ENCODE measurements at places on chromosomes 11 and 22.

DNA sequence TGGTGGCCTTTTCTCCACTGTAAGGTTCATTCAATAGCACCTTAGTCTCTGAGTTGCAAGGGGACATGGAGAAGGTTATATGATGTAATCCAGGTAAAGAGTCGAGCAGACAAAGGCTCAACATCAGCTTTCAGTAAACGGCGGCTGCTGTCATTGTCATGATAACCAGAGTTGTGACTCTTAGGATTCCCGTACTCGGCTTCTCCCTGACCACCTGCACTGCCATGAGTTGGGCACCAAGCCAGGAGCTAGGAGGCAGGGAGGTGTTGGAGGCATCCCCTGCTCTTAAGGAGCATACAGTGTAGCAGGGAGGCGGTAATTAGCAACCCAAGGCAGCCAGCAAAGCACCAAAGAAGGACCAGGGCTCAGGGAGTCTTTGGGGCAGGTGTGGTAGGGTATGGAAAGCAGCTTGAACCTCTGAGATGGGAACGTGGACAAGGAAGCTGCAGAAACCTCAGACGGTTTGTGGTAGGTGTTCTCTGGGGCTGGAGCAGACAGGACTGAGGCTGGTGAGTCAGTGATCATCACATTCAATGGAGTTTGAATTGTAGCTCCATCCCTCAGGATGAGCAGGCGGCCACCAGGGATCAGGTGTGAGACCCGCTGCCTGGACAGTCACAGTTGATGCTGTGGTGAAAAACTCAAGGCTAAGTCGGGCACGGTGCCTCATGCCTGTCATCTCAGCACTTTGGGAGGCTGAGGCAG is 31.7 kb downstream of the LIF start:
- no peak for DNase-seq

- DNase-seq = no peak
These were observed 2.9 kb downstream of the AP5B1 start for GRCh38 chr11:65777821-65778361.

DNA sequence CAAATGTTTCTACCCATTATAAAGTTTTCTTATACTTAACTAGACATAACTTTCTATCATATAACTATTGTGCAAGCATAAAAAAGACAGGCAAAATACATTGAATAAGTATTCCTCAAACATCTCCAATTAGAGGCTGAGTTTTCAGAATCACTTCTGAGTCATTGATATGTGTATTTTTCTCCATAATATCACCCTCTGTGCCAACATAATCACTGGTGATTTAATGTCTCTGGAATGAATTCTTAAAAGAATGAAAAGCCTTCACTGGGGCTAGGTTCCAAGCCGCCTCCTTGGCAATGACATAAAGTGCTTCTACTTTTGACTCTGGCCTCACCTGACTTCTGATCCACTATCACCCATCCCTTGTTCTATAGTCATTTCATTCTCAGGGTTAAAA is 197.0 kb upstream of the E2F8 start:
- no peak for DNase-seq

DNA sequence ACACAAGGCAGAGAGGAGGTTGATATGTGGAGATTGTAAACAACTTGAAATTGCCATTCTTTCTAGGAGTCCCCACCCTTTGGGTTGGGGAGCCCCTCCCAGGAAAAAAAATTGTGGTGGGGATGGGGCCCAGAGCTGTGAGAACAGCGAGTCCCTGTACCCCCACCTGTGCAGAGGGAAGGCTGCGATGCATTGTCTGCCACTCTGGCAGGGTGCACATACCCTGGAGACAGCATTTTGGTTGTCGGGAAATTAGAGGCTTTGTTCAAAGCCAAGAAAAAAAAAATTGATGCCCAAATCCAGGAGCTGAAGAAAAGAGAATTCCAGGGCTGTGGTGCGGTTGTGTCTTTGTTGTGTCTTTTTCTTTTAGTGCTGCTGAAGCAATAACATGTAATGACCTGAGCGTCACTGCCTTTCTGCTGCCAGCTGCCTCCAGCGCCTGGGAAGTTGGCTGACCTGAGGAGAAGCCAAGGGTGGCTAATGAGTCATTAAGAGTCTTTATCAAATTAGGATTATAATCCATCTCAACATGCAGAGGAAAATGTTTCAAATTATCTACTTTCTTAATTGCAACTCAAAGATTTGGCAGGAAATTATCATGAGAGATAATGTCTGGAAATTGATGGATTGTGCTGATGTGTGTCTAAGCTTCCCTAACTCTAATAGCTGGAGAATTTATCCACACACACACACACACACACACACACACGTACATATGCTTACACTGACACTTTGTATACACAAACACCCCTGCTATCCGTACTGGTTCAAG is 8.0 kb upstream of the PKNOX2 start:
- DNase-seq = no peak

GRCh38 chr11:17788084-17788483 is 53.5 kb downstream of the KCNC1 start:
- DNase-seq = no peak

GRCh38 chr22:17598318-17598717 is 30.2 kb downstream of the ATP6V1E1 start:
- no peak for DNase-seq

GRCh38 chr11:6618117-6619003 is 862 bp downstream of the TPP1 start:
- DNase-seq = no peak

- DNase-seq = no peak
These were observed 1.6 kb downstream of the MMP27 start for GRCh38 chr11:102703826-102704493.

- DNase-seq = peak; percentile 14
These were observed 597.1 kb downstream of the BUD13 start for GRCh38 chr11:116175707-116176106.

DNA sequence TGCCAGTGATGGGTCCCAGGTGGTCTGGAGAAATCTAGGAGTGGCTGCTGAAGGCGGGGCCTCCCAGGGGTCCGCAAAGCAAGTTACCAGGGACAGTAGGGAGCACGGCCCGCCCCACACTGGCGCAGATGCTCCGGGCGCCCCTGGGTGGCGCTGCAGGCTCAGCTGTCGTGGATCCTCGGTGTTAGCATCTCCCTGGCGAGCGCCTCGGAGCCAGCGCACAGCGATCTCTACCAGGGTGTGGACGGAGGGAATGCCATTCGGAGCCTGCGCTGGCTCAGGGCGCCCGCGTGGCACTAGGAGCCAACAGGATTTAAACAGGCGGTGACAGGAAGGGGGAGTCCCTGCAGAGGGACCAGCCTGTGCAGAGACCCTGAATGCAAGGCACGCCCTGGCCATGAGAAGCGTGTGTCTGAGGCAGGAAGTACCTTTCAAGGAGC is 20.2 kb downstream of the FADS3 start:
- DNase-seq = peak; percentile 78

- DNase-seq = no peak
These were observed at the start of gene RTN4R for GRCh38 chr22:20268279-20269012. Gene RTN4R (minus strand): TSS chr22:20268318. CDS start chr22:20268092, 226 bp downstream.

DNA sequence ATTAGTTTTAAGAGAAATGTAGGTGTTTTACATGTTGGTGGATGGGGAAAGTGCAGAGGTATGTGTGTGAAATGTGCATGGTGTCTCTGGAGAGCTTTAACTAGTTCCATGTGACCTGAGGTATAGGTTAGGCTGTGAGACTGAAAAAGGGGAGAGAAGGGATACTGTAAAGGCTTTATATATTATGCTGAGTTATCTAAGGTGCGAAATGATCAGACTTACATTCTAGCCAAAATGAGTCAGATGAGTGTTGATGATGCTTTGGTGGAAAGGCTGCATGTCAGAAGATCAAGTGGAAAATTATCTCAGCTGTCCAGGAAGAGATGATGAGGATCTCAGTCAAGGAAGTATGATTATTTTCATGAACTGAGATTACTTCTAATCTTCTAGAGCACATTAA is 15.8 kb downstream of the ACAT1 start:
- DNase-seq = no peak

All from dorsolateral prefrontal cortex (tissue), 122 donors.